ENCODE measurements at places on chromosomes 2 and 18. TPM values are rescaled to one million over a fixed set of nuclear protein-coding genes. Genes with fewer than 3 reads are reported as not detected.

GRCh38 chr2:95059656-95060370 is 34.3 kb downstream of the MAL start:
- no peak for DNase-seq

- DNase-seq, result no peak
These were observed 64.5 kb downstream of the ANKRD44 start for GRCh38 chr2:197245829-197246804.

- no peak for DNase-seq
These were observed 40.2 kb downstream of the HDAC4 start for GRCh38 chr2:239360421-239361310.

- DNase-seq, result peak; percentile 50
These were observed 755 bp upstream of the ATP9B start for GRCh38 chr18:79068341-79068936.

The TDRD15 gene
- not detected for polyA plus RNA-seq

DNA sequence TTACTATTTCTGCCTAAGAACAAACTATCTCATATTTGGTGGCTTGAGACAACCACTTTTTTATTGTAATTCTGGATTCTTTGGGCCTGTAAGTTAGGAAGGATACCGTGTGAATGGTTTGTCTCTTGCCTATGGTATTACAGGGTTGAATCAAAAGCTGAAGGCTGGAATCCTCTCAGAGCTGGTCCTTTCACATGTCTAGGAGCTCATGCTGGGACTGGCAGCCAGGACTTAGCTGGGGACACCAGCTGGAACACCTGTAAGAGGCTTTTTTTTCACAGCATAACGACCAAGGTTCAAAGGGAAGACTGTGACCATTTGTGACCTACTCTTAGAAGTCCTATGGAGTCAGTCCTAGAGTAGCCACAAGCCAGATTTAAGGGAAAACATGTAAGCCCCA is 226.3 kb downstream of the ZNF804A start:
- DNase-seq, result no peak

- no peak for DNase-seq
These were observed 8.9 kb downstream of the PAPOLG start for GRCh38 chr2:60764736-60765534.

The SEPTIN2 gene
- 574 TPM for polyA plus RNA-seq

GRCh38 chr2:84223191-84223590 is 235.9 kb downstream of the SUCLG1 start:
- DNase-seq, result no peak
